Ecto neural progenitor cell (in vitro differentiated cells): ENCODE measurements at places on chromosomes 6 and 20.

- DNase-seq, result peak; percentile 71
Measured at GRCh38 chr20:51220293-51220706, 197.4 kb upstream of the KCNG1 start.

DNA sequence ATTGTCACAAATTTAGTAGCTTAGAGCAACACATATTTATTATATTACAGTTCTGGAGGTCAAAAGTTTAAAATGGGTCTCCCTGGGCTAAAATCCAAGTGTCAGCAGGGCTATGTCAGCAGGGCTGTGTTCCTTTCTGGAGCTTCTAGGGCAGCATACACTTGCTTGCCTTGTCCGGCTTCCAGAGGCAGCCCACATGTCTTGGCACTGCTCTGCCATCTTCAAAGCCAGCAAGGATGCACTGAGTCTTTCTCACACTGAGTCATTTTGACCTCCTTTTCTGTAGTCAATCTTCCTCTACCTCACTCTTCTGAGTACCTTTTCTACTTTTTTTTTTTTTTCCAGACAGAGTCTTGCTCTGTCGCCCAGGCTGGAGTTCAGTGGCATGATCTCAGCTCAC lies 39.0 kb downstream of the ADGRF4 start:
- no peak for DNase-seq

GRCh38 chr6:89353702-89354392 lies 1.3 kb upstream of the UBE2J1 start:
- DNase-seq, result no peak

DNA sequence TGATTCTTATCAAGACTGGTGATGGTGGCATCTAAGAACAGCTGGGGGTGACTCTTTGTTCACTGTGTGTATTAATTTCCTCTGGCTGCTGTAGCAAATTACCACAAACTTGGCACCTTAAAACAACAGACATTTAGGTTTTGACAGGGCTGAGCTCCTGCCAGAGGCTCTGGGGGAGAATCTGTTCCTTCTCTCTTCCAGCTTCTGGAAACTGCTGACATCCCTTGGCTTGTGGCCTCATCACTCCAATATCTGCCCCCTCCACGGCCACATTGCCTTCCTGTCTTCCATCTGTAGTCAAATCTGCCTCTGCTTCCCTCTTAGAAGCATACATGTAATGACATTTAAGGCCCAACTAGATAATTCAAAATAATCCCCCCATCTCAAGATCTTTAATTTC lies 274.9 kb downstream of the PRL start:
- DNase-seq, result no peak

GRCh38 chr6:113140721-113141120 lies 716.4 kb upstream of the MARCKS start:
- no peak for DNase-seq

DNA sequence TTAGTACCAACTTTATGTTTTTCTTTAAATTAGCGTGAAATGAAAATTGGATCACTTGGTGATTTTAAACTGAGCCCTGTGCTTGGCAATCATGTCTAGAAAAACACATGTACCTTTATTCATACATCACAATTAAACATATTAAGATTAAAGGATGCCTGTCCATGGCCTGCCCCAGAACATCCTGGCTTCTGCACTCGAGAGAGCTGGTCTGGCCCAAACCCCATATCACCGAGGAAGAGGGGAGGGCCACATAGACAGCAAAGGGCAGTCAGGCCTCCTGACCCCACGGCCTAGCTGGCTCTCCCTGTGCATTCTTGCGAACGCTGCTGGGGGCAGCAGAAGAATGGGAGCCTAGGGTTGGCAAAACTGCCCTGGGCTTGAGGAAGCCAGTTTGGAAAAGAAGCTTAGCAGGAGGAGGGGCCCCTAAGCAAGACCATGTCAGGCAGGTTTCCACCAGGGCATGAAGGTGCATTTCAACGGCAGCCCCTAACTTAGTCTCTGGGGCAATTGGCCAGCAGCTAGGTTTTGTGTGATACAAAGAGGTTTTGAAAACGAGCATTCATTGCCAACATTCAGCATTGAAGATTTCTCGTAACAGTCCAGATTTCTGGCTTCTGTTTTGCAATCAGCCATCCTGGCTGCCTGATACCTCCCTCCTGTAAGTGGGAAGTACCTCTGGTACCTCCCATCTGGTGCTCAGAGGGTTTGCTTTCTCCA lies 8.6 kb downstream of the BPIFB3 start:
- peak; percentile 70 for DNase-seq

DNA sequence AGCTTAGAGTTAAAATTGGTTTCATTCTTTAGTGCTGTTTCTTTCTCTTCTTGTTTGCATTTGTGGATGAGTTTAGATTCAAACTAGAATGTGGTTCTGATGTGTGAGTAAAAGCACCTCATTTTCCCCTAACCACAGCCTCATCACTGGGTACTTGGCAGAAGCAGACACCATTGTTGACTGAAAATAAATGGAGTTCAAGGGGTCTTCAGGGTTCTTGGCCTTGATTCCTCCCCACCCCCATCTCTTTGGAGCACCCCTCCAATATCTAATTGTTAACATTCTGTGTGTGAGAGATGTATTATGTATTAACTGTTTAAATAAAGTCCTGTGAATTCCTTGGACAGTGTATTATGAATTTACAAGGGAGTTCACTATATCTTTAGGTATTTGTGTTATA lies 59.6 kb downstream of the JARID2 start:
- no peak for DNase-seq
